SJCRH30 (cell line): ENCODE measurements at places on chromosomes 2 and 18.

DNA sequence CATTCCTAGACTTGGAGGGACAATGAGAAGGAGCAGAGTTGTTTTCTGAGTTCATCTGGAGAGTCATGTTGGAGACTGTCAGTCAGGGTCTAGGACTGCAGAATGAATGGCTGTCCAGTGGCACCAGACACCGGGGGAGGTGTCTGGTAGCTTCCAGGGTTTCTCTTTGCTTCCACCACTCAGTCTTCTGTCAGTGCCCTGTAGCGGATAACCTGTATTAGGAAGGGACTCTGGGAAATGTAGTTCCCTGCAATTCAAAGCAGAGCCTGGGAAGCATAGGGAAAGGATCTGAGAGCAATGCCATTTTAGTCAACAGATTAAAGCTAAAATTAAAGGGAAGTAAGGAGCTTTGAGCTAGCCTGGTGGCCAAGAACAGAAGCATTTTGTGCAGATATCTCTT is 257.9 kb downstream of the THSD7B start:
- H3K4me3 ChIP-seq: no peak overlapping the region
- no peak for DNase-seq
- no peaks in the 10 kb centered on the region for H3K36me3 ChIP-seq
- H3K27ac ChIP-seq: no peak overlapping the region
- no peaks in the 10 kb centered on the region for H3K27me3 ChIP-seq

DNA sequence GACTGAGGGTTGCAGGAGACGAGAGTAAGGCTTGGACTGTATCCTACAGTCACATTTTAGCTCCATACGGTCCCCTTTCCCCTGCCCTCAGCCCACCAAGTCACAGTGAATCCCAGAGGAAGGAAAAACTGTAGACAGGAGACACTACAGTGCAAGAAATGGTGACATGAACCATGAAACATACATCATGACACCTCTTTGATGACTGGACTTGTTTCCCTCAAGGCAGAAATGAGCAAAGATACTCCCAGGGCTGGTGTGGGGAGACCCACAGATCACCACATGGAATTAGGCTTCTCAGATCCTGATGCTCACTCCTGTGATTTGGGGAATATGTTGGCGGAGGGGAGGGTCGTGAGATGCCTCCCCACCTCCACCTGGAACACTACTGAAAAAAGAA is 48.2 kb upstream of the SPP2 start:
- no peaks in the 10 kb centered on the region for H3K36me3 ChIP-seq
- H3K4me1 ChIP-seq: peaks cover 34% of the 10 kb centered on the region
- DNase-seq: no peak
- H3K27ac ChIP-seq: no peak overlapping the region

- H3K4me1 ChIP-seq: peaks cover 24% of the 10 kb centered on the region
- H3K27ac ChIP-seq: peak overlapping the region; percentile 73
- peak overlapping the region; percentile 11; the same call in 1 of the 2 replicates for H3K4me3 ChIP-seq
Observed at GRCh38 chr2:24365051-24365450, 4.7 kb upstream of the ITSN2 start.

- H3K4me1 ChIP-seq: no peaks in the 10 kb centered on the region
- no peaks in the 10 kb centered on the region for H3K27me3 ChIP-seq
Observed at GRCh38 chr2:174588463-174588862, 9.1 kb downstream of the WIPF1 start.

DNA sequence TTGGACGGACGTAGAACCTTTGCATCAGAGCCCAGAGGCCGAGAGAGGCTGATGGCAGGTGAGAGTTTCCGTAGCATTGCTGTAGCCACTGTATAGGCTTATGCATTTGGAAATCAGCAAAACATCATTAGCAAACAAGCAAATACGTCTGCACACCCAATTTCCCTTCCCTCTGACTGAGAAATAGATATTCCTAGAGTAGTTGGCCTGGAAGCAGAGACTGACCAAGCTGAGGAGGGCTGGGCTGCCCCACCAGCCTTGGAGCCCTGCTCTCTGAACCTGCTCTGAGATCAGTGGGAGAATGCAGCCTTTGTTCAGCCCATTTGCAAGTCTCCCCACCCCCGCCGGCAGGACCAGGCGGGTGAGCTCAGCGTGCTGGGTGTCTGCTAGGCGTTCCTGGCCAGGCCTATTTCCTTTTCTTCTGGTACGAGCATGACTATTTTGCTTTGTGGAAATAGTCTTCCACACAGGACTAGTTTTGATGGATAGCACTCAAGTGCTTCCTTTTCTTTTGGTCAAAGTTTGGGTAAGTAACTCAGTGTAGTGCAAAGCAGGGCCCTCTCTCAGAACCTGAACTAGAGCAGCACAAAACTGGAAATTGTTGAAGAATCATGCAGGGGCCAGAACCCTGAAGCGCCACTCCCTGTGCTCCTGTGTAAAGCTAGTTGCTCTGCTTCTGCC is 21.9 kb upstream of the RNF149 start:
- H3K27ac ChIP-seq: no peak overlapping the region
- DNase-seq: peak; percentile 47
